ENCODE measurements at places on chromosomes 13 and 19.

GRCh38 chr19:38650911-38651584 lies 3.6 kb downstream of the ACTN4 start:
- peak; percentile 89 for DNase-seq

DNA sequence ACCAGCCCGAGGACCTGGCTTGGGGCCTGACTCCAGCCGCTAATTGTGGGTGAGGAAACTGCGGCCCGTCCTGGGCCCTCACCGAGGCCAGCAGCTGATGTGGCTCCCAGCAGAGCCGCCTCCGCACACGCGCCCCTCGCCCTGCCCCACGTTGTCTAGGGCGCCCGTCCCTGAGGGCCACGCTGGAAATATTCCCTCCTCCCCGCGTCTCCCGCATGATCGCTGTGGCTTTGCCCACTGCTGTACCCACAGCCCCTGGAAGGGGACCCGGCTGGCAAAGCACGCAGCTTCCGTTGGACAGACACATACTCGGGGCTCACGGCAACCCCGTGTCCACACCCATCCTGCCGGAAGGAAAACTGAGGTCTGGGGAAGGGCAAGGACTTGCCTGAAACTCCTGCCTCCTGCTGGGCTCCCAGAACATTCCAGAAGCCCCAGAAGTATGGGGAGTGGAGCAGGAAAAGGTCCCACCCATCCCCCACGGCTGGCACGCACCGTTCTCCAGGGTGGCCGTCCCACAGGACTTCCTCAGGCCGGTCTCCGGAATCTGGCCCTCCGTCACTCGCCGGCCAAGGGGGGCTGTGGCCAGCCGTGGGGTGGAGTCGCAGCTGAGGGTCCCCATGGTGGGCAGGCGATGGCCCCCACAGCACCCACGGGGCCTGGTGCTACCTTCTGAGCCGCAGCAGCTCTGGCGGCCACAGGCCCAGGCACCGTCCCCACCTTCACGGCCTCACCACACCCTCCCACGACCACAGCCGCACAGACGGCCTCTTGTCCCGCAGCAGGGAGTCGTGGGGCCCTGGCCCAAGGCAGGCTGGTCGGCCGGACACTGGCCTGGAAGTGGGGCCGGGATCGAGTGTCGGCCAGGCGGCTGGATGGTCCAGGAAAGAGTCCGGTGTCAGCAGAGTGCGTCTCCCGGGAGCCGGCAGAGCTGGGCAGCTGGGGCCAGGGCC lies 13.6 kb upstream of the SHC2 start:
- DNase-seq: no peak

DNA sequence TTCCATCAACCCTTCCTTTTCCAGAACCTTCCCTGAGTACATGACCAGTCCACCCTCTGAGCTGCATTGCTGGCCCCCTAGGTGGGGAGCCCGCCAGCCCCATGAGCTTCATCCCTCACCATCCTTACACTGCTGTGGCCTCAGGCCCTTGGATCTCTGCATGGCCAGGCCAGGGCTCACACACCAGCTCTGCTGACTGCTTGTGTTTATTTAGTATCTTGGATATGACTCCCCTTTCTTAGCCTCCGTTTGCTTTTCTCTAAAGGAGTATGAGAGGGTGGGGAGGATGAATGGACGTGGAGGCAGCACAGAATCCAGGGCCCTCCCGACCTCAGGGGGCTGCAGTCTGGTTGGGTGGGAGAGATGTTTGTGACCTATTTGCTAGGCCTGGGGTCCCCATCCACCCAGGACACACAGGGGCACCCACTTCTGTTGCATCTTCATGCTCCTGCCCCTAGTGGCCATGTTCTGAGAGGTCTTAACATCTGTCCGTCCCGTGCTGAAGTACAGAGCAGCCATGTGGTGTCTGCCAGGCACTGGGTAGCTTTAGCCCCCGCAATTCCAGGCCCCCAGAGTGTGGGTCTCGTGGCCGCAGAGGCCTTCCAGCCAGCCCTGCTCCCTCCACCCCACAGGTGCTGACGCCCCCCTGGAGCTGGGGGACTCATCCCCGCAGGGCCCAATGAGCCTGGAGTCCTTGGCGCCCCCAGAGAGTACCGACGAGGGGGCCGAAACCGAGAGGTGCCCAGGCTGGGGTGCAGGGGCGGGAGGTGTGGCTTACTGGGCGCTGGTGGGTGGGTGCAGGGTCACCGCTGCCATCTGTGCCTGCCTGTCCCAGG lies 13.0 kb downstream of the ARHGEF1 start:
- DNase-seq: peak; percentile 45

GRCh38 chr13:44068737-44069136 lies 189.0 kb downstream of the LACC1 start:
- peak; percentile 89 for DNase-seq

DNA sequence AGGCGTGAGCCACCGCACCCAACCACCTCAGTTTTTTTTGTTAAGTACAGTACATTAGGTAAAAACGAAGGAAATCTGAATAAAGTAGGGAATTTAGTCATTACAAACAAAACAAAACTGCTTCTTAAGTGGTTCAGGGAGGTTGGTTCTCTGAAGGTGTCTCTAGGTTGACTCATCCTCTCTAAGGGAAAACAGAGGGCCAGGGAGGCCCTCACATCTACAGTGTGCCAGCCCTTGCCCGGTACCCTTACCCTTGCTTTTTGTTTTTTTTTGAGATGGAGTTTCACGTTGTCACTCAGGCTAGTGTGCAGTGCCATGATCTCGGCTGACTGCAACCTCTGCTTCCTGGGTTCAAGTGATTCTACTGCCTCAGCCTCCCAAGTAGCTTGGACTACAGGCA lies 17.2 kb upstream of the JUND start:
- peak; percentile 48 for DNase-seq

GRCh38 chr13:70619936-70620335 lies 511.7 kb upstream of the KLHL1 start:
- no peak for DNase-seq

DNA sequence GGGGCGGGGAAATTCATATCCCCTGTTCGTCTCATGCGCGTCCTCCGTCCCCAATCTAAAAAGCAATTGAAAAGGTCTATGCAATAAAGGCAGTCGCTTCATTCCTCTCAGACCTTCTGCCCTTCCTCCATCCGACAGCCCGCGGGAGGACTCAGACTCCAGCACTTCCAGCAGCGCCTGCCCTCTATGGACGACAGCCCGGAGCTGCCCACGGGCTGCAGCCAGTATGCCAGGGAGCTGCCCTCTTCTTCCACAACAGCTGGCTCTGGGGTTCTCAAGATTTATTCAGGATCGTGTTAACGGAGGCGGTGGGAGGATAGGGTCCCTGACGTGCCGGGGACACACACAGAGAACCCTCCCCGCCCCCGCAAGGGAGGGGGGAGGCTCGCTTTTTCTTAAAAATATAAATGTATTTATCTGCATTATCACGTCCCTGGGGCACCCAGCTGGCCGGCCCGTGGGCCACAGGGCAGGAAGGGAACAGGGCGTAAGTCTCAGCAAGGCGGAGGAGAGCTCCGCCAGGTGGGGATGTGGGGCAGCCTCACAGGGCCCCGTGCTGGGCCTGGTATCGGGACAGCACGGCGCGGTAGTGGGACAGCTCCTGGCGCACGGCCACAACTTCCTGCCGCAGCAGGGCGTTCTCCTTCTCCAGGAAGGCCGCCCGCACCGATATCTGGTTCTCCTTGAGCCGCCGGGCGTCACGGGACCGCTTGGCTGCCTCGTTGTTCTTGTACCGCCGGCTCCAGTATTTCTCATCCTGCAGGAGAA lies 6.7 kb downstream of the DBP start:
- DNase-seq: no peak

GRCh38 chr19:41886761-41887710 lies 4.1 kb downstream of the ARHGEF1 start:
- peak; percentile 36 for DNase-seq

- peak; percentile 83 for DNase-seq
These were observed 56.4 kb downstream of the NUFIP1 start for GRCh38 chr13:44932850-44933251.

GRCh38 chr13:52933547-52934210 lies 85.2 kb upstream of the PCDH8 start:
- DNase-seq: no peak

- no peak for DNase-seq
These were observed 182.4 kb downstream of the NUFIP1 start for GRCh38 chr13:44806826-44807225.

DNA sequence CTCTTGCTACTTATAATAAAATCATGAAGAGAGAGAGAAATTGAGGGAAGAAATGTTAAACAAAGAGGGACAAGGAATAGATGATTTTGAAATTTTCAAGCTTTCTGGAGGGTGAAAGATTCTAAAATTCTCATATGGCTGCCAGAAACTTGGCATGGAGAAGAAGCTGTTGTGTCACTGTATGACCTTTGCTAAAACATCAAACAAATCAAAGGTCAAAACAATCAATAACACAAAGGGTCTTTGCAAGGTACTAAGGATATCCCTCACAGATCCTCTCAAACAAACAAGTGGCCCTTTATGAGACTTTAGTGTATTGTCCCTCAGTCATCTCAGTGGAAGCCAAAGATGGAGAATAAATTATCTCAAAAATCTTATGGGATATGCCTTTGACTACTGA lies 1039.2 kb upstream of the MIR17HG start:
- DNase-seq: no peak

- no peak for DNase-seq
These were observed 244.8 kb downstream of the PCDH20 start for GRCh38 chr13:61170856-61171255.

DNA sequence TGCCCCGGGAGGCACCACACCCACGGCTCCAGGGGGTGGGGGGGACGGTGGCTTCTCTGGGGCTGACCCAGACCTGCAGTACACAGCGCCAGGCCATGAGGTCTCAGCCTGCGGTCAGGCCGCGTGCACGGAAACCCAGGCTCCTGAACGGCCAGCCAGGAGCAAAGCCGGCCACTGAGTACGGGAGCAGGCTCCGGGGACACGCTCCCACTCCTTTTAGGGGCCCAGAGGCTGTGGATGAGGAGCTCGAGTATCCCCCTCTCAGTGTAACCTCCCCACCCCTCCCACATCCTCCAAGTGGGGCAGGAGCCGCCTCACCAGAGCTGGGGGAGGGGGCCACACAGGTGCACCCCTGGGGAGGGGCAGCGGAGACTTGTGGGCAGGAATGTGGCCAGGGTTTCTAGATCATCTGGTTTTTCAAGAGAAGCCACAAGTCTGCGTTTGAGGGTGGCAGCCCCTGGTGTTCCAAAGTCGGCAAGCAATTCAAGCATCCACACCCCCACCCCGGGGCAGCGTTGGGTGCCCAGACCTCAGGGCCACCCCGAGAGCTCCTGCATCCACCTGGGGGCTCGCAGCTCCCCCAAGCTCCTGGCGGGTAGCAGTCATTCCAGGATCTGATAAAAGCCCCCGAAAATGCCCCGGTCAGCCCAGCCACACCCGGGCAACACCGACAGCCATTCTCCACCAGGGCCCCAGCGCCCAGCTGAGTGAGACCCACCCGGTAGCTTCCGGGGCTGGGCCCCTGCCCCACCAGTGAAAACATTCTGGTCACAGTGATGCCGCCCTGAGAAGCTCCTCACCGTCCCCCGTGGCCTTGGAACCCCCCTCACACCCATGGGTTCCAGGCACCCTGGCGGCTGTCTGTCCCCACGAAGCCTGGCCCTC lies 6.1 kb downstream of the SBNO2 start:
- no peak for DNase-seq

- peak; percentile 37 for DNase-seq
These were observed 21.3 kb downstream of the DNAJC3 start for GRCh38 chr13:95698047-95698749.

GRCh38 chr13:50282016-50282415 lies 266.8 kb downstream of the KCNRG start:
- no peak for DNase-seq

- DNase-seq: no peak
These were observed 577.2 kb downstream of the SLITRK5 start for GRCh38 chr13:88248393-88248792.

GRCh38 chr13:73303851-73304250 lies 245.0 kb downstream of the KLF5 start:
- DNase-seq: peak; percentile 93

DNA sequence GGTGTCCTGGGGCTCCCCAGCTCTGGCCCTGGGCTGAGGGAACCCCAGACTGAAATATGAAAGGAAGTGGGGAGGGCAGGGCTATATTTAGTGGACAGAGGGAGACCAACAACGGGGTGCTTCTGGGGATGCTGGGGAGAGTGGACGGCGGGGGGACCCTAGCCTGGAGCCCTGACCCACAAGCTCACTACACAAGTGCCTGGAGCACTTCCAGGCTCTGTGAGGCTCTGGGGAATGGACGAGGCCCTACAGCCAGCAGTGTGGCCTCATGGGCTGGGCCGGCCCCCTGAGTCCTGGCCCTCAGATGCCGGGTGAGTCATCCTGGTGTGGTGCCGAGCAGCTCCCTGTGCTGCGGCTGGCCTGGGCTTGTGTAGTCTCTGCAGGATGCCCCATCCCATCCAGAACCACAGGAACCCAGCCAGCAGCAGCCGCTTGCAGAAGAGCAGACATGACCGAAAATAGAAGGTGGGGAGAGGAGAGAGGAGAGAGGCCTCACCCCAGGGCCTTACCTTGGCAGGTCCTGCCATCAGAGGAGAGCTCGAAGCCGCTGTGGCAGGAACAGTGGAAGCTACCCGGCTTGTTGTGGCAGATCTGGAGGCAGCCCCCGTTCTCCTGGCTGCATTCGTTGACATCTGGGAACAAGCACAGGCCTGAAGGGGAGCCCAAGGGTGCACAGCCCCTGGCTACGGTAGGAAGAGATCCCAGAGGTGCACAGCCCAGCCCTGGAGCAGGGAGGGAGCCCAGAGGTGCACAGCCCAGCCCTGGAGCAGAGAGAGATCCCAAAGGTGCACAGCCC lies 26.1 kb downstream of the GAS6 start:
- DNase-seq: peak; percentile 99

GRCh38 chr13:108807841-108808240 lies 178.4 kb downstream of the MYO16 start:
- no peak for DNase-seq

GRCh38 chr19:18392417-18392816 lies 5.0 kb downstream of the LRRC25 start:
- no peak for DNase-seq

- DNase-seq: no peak
These were observed 5.7 kb upstream of the IGFL2 start for GRCh38 chr19:46142294-46142693.

- no peak for DNase-seq
These were observed 183.3 kb downstream of the HS6ST3 start for GRCh38 chr13:96273196-96273595.

- peak; percentile 63 for DNase-seq
These were observed 104.9 kb downstream of the CACNA1A start for GRCh38 chr19:13401388-13401787.

GRCh38 chr13:32019612-32020233 lies 11.9 kb upstream of the FRY start:
- DNase-seq: peak; percentile 60

GRCh38 chr13:74743992-74744391 lies 609.8 kb upstream of the KLF12 start:
- DNase-seq: no peak
